Caco-2 (cell line): ENCODE measurements at places on chromosomes 5 and 9.

DNA sequence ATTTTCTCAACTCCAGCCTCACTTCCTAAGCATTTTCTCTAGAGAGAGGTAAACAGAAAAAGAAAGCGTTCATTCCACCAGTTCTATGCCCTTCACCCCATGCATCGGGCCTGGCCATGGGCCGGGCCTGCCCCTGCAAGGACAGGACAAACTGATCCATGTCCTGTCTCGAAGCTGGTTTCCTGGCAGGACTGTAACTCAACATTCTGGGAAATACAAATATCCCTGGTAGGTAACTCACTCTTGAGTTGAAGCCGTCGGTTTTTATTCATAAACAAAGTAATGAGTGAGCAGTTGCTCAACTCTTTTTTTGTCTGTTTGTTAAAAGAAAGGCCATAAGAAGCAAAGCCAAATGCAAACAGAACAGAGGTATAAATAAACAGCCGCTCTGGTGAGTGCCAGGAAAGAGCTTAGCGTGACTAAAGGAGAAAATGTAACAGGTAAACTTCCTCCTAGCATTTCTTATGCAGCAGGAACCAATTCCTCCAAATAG lies 64.4 kb upstream of the DNAH5 start:
- H3K4me1 ChIP-seq, result peaks cover 10% of the 10 kb centered on the region
- H3K27me3 ChIP-seq, result no peaks in the 10 kb centered on the region
- no peak overlapping the region for H3K27ac ChIP-seq
- DNase-seq, result no peak
- no peak overlapping the region for H3K4me3 ChIP-seq
- no peaks in the 10 kb centered on the region for H3K36me3 ChIP-seq

DNA sequence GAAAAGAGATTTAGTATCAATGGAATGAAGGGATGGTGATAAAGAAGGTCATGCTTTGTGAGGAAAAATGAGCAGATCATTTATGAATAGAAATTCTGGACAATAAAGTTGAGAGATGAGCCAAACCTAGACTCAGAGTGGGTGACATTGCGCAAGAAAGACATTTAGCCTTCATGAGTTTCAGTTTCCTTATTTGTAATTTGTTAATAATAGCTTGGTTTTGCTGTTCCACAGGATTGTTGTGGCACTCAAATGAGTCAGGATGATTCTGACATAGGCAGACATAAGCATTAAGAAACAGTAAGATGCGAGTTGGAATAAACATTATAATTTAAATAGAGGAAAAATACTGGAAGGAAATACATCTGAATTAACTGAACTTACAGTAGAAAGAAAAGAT lies 34.8 kb downstream of the ITGA2 start:
- H3K27ac ChIP-seq, result no peak overlapping the region
- no peaks in the 10 kb centered on the region for H3K36me3 ChIP-seq
- no peaks in the 10 kb centered on the region for H3K27me3 ChIP-seq
- H3K4me1 ChIP-seq, result 0 out of 2 replicates have a peak, but pooled peaks cover 9% of the 10 kb centered on the region
- no peak overlapping the region for H3K4me3 ChIP-seq

- no peak overlapping the region for H3K4me3 ChIP-seq
- DNase-seq, result no peak
- H3K36me3 ChIP-seq, result peaks cover 2% of the 10 kb centered on the region
- H3K4me1 ChIP-seq, result no peaks in the 10 kb centered on the region
- H3K27me3 ChIP-seq, result no peaks in the 10 kb centered on the region
Measured at GRCh38 chr5:139678751-139679750, 30.9 kb downstream of the CXXC5 start.

- no peaks in the 10 kb centered on the region for H3K27me3 ChIP-seq
- no peak overlapping the region for H3K4me3 ChIP-seq
- H3K27ac ChIP-seq, result peak overlapping the region; percentile 61
- peaks cover 30% of the 10 kb centered on the region for H3K4me1 ChIP-seq
- H3K36me3 ChIP-seq, result peaks cover 3% of the 10 kb centered on the region; the same call in 1 of the 2 replicates
Measured at GRCh38 chr9:129811967-129812363, 9.0 kb downstream of the TOR1B start.

DNA sequence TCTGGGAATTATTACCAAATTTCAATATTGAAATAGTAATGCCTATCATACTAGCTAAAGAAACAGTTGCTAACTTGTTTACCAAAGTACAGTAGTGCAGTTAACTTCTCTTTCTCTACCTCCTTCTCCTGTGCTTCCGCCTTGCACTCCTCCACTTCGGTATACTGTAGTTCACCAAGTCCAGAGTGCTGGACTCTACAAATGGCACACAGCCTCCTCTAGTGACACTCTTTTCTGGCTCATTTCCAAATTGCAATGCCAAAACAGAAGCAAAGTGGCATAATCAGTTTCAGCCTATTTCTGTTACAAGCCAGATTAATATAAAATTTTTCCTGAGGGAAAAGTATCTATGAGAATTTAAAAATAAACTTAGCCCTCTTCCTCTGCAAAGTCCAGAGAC lies 86.0 kb upstream of the RASGRF2 start:
- H3K27ac ChIP-seq, result no peak overlapping the region
- H3K27me3 ChIP-seq, result no peaks in the 10 kb centered on the region
- no peak overlapping the region for H3K4me3 ChIP-seq
- DNase-seq, result no peak

- no peaks in the 10 kb centered on the region for H3K27me3 ChIP-seq
- no peak for DNase-seq
- no peaks in the 10 kb centered on the region for H3K36me3 ChIP-seq
- H3K4me3 ChIP-seq, result no peak overlapping the region
- H3K27ac ChIP-seq, result no peak overlapping the region
Measured at GRCh38 chr5:36629729-36630128, 23.3 kb downstream of the SLC1A3 start.

GRCh38 chr9:116806075-116806474 lies 119.0 kb downstream of the TRIM32 start:
- H3K4me1 ChIP-seq, result no peaks in the 10 kb centered on the region
- H3K27ac ChIP-seq, result no peak overlapping the region
- no peaks in the 10 kb centered on the region for H3K36me3 ChIP-seq

- DNase-seq, result no peak
- H3K36me3 ChIP-seq, result no peaks in the 10 kb centered on the region
- H3K4me1 ChIP-seq, result 0 out of 2 replicates have a peak, but pooled peaks cover under 1% of the 10 kb centered on the region
- H3K4me3 ChIP-seq, result no peak overlapping the region
- H3K27me3 ChIP-seq, result no peaks in the 10 kb centered on the region
Measured at GRCh38 chr5:17411436-17412402, 86.3 kb upstream of the TAF11L2 start.

- H3K36me3 ChIP-seq, result no peaks in the 10 kb centered on the region
- no peak for DNase-seq
- H3K27ac ChIP-seq, result no peak overlapping the region
Measured at GRCh38 chr5:150457121-150457520, 7.6 kb upstream of the RPS14 start.

- DNase-seq, result no peak
- no peaks in the 10 kb centered on the region for H3K27me3 ChIP-seq
- no peaks in the 10 kb centered on the region for H3K36me3 ChIP-seq
- no peak overlapping the region for H3K4me3 ChIP-seq
- H3K27ac ChIP-seq, result no peak overlapping the region
Measured at GRCh38 chr9:92155221-92155620, 40.0 kb upstream of the SPTLC1 start.

- no peak for DNase-seq
- H3K27ac ChIP-seq, result no peak overlapping the region
- no peak overlapping the region for H3K4me3 ChIP-seq
Measured at GRCh38 chr5:80474929-80475328, 13.0 kb upstream of the FAM151B start.

GRCh38 chr9:31320494-31320893 lies 1063.9 kb upstream of the ACO1 start:
- no peaks in the 10 kb centered on the region for H3K4me1 ChIP-seq
- H3K27me3 ChIP-seq, result no peaks in the 10 kb centered on the region
- H3K36me3 ChIP-seq, result no peaks in the 10 kb centered on the region
- DNase-seq, result no peak

DNA sequence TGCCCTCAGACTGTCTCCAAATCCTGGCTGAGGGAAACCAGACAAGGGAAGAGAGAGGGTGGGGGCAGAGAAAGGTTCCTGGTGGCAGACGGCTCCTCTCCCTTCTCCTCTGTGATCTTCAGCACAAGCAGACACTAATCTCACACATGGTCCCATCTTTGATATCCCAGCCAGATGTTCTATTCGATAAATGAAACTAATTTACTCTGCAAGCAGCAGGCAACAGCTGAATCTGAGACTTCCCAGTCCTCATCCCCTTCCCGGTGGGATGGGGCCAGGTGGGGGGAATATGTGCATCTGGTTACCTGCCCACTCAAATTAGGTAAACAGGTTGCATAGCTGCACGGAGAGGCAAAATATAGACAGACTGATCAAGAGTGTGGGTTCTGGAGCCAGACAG lies 208.9 kb upstream of the PANK3 start:
- no peaks in the 10 kb centered on the region for H3K36me3 ChIP-seq
- no peak for DNase-seq
- H3K27ac ChIP-seq, result no peak overlapping the region
- H3K4me3 ChIP-seq, result no peak overlapping the region
- 0 out of 2 replicates have a peak, but pooled peaks cover 4% of the 10 kb centered on the region for H3K4me1 ChIP-seq

- H3K36me3 ChIP-seq, result no peaks in the 10 kb centered on the region
- no peak overlapping the region for H3K27ac ChIP-seq
- H3K4me3 ChIP-seq, result no peak overlapping the region
- no peak for DNase-seq
Measured at GRCh38 chr9:29160763-29161353, 1587.6 kb upstream of the C9orf72 start.

GRCh38 chr9:93211654-93212001 lies 27.7 kb downstream of the WNK2 start:
- no peaks in the 10 kb centered on the region; the same call in 1 of the 2 replicates for H3K36me3 ChIP-seq
- H3K27me3 ChIP-seq, result no peaks in the 10 kb centered on the region
- no peak for DNase-seq
- H3K4me3 ChIP-seq, result no peak overlapping the region
- no peak overlapping the region for H3K27ac ChIP-seq

GRCh38 chr5:132055808-132056609 lies 4.4 kb upstream of the IL3 start:
- H3K4me3 ChIP-seq, result no peak overlapping the region
- H3K27me3 ChIP-seq, result no peaks in the 10 kb centered on the region
- no peaks in the 10 kb centered on the region for H3K4me1 ChIP-seq
- H3K27ac ChIP-seq, result no peak overlapping the region

DNA sequence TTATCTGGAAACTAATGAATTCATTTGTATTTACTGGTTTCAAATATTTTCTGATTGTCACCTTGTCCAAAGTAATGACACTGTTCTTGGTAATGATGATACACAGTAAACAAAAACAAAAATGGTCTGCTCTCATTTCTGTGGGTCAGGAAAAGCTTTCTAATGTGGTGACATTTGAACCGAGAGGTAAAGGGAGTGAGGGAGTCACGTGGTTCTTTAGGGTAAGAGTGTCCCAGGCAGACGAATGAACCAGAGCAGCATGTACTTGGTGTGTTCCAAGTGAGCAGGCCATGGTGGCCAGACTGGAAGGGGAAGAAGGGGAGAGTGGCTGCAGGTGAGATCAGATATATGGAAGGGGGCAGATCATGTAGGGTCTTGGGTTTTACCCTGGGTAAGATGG lies 247.0 kb upstream of the SLC30A5 start:
- H3K27ac ChIP-seq, result no peak overlapping the region
- H3K27me3 ChIP-seq, result no peaks in the 10 kb centered on the region
- no peaks in the 10 kb centered on the region for H3K36me3 ChIP-seq
- H3K4me3 ChIP-seq, result no peak overlapping the region

DNA sequence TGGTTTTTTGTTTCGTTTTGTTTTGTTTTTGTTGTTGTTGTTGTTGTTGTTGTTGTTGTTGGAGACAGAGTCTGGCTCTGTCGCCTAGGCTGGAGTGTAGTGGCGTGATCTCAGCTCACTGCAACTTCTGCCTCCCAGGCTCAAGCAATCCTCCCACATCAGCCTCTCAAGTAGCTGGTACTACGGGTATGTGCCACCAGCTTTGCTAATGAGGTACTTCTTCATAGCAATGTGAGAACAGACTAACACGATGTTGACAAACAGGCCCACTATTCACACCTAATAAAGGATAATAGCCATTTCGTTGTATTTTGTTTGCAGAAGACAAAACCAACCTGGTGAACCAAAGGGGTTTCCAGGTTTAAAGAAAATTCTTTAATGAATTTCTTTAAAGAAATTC lies 130.9 kb downstream of the DIRAS2 start:
- no peaks in the 10 kb centered on the region for H3K27me3 ChIP-seq
- H3K4me3 ChIP-seq, result no peak overlapping the region
- DNase-seq, result no peak
- H3K4me1 ChIP-seq, result no peaks in the 10 kb centered on the region
- no peak overlapping the region for H3K27ac ChIP-seq

GRCh38 chr5:85375525-85375924 lies 990.8 kb upstream of the EDIL3 start:
- H3K27ac ChIP-seq, result no peak overlapping the region
- DNase-seq, result no peak
- no peaks in the 10 kb centered on the region for H3K36me3 ChIP-seq
- H3K27me3 ChIP-seq, result no peaks in the 10 kb centered on the region

DNA sequence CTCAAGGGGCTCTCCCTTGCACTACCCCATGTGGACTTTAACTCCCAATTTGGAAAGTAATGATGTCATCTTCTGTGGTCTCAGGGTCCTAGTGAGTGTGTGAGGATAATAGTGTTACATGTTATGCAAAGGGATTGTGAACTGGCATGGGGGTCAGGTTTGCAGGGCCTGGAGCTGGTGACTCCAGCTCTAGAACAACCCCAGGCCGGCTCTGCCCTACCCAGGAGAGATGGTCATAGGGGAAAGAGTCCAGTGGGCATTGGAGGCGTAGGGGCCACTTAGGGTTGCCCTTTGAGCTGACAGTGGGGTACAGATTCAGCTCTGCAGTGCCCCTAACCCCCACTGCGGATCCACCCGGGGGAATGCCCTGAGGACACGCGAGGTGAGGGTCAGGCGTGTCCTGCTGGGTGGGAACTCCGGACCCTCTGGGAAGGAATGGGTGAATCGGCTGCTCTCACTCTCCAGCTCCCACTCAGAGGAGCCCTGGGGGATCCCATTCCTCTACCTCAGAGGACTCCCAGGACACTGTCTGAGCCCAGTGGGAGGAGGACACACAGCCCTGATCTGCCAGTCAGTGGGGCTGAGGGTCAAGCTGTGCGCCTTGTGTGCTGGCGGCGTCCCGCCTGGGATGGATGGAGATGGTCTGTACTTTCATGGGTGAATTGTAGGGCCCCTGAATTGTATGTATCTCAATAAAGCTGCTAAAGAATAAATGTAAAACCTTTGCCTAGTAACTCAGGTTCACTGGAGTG lies 2.5 kb upstream of the NKD2 start:
- no peak overlapping the region for H3K27ac ChIP-seq
- no peak overlapping the region for H3K4me3 ChIP-seq
- H3K4me1 ChIP-seq, result peaks cover 40% of the 10 kb centered on the region
- H3K27me3 ChIP-seq, result no peaks in the 10 kb centered on the region
- H3K36me3 ChIP-seq, result no peaks in the 10 kb centered on the region

- no peaks in the 10 kb centered on the region for H3K27me3 ChIP-seq
- H3K36me3 ChIP-seq, result peaks cover 2% of the 10 kb centered on the region; the same call in 1 of the 2 replicates
- no peak overlapping the region for H3K27ac ChIP-seq
- DNase-seq, result no peak
Measured at GRCh38 chr9:33310748-33311147, 20.4 kb downstream of the NFX1 start.

- H3K4me3 ChIP-seq, result no peak overlapping the region
- H3K27me3 ChIP-seq, result no peaks in the 10 kb centered on the region
- H3K4me1 ChIP-seq, result no peaks in the 10 kb centered on the region
- H3K27ac ChIP-seq, result no peak overlapping the region
Measured at GRCh38 chr5:58872670-58873273, 289.9 kb downstream of the RAB3C start.
